Stimulated activated CD4-positive, alpha-beta T cell treated with anti-CD3 and anti-CD28 coated beads, Interleukin-12 subunit alpha, Interleukin-12 subunit beta, amount 100 ng/mL, for 48 hours (primary cell): ENCODE measurements at places on chromosomes 1 and 21.

GRCh38 chr1:209199822-209200221 lies 383.7 kb upstream of the CAMK1G start:
- DNase-seq, result no peak

DNA sequence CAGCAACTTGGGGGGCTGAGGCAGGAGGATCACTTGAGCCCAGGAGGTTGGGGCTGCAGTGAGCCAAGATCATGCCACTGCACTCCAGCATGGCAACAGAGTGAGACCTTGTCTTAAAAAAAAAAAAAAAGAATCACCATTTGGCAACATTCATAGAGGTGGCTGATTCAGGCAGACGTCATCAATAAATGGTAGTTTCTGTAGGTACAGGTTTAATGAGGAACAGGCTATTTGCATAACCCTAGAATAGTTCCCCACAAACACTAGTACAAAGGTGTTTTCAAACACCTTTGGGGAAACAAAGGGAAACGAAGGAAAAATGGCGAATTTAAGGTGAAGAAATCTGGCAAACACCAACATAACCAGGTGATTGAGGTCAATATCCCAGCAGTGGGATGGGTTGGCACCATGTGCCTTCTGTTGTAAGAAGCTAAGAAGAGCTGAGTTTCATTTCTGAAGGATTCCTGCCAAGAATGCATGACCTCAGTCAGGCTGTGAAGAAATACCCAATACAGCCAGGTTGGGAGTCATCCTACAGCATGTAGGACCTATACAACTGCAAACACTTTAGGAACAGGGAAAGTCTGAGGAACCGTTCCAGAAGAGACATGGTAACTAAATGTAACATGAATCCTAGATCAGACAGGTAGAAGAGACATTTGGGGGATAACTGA lies 5.6 kb downstream of the LPAR3 start:
- no peak for DNase-seq

DNA sequence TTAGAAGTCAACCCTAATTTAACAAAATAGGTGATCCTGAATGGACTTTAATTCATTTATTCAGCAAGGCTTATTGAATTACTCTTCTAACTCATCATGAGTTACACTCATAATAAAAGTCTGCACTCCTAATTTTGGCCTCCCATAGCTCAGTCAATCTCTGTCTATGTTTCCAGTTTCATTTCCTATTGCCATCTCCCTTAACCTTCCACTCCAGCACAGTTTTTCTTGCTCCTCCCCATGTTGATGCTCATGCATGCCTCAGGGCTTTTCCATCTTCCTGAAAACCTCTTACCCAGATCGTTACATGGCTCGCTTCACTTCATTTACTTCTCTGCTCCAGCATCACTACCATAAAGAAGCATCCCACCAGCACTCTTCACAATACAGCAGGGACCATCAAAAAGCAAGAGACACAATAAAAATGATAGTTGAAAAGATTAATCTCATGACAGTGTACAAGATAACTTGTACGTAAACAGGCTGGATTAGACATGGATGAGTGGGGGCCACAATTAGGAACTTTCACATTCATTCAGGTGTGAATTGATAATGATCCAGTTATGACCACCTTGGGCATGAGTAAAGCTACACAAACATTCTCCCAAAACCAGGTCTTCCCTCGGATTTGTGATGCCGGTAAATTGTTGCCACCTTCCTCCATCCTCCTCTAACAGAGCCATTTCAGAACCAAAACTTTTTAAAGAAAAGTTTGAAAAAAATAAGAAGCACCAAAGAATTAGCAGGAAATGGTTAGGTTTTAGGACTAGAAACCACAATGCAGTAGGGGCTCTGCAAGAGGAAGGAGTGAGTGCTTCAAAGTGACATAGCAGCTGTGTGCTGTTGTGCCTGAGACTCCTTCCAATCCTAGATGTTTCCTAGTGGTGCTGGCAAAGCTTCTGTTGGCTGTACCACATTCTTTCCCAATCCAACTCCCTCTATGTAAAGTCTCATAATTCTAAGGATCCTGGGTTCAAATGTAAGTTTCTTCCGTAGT lies 89.8 kb downstream of the OLFML2B start:
- DNase-seq, result no peak

- no peak for DNase-seq
Observed at GRCh38 chr1:229447809-229448252, 13.9 kb upstream of the ACTA1 start.

GRCh38 chr21:43574741-43575472 lies 84.4 kb downstream of the HSF2BP start:
- no peak for DNase-seq

- no peak for DNase-seq
Observed at GRCh38 chr1:157624471-157624870, 26.6 kb upstream of the FCRL4 start.

GRCh38 chr1:206590025-206590758 lies 22.1 kb downstream of the EIF2D start:
- peak; percentile 67 for DNase-seq

GRCh38 chr1:6003568-6004411 lies 11.6 kb upstream of the NPHP4 start:
- DNase-seq, result no peak

DNA sequence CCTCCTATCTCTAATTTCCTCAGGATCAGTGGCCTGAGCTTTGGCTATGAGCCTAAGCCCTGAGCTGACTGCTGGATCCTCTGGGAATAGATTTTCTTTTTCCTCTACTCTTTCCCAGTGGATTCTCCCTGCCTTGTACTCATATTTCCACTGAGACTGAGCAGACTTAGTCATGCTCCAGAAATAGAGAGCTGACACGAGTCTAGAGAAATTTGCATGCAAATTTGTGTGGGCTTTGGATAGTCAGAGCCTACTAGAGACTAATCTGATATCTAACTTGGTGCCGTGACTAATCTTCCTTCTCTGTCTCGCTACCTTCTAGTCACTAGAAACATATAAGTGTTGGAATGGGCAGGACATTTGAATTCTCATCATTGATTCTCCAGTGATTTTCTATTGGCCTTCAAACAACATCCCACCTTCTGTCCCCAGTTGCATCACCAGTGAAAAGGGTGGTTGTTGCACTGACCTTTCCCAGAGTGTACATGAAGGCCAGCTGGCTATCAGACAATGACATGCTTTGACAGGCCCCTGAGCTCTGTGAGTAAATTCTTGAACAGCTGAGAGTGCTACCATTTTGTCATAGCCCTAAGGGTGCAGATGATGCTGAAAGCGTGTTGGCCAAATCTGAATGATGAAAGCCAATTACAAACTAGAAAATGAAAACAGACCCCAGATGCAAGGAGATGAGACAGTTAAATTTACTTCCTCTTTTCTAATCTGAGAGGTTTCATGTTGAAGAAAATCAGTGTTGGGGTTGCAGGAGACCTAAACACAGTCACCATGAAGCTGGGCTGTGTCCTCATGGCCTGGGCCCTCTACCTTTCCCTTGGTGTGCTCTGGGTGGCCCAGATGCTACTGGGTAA lies at the start of gene FCRLA:
FCRLA (plus strand) TSS at position 748 of the 866 bp plus-strand sequence; CDS start at position 784, 36 bp downstream.
- DNase-seq, result no peak

- no peak for DNase-seq
Observed at GRCh38 chr1:161930064-161930463, 93.6 kb downstream of the OLFML2B start.

GRCh38 chr1:180600343-180600742 lies 31.5 kb upstream of the XPR1 start:
- no peak for DNase-seq
